ENCODE measurements at places on chromosomes 2 and 18.

DNA sequence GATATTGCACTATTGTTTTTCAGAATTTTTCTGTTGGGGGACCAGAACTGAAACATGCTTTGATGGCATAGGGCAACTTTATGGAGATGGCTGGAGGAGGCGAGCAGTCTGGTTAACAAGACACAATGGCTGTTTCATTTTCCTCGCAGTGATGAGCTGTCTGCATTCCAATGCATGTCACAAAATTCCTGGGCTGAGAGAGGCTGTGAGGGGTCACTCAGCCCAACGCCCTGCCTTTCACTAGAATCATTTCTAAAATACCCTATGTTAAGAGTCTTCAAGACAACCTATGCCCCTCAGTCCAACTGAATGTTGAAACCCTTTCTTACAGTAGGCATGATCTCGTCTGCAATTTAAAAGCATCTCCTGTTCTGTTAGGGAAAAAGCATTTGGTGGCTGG, 1090.0 kb downstream of the BCL11A start:
- DNase-seq, result no peak

DNA sequence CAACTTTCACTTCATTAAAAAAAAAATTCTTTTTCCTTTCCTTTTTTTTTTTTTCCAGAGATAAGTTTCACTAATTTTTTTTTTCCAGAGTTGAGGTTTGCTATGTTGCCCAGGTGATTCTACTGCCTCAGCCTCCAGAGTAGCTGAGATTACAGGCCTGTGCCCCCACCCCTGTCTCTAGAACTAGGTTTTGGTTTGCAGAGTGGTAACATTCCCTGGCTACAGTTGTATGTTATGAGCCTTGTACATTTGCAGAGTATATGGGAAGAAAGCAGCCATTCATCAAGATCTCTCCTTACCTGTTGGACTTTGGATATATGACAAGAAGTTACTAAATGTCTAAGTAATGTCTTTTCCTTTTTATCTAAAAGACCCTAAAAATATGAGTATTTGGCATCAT, 298.4 kb downstream of the MYCN start:
- no peak for DNase-seq

- no peak for DNase-seq
Measured at GRCh38 chr2:215218587-215219577, 80.5 kb upstream of the ABCA12 start.

DNA sequence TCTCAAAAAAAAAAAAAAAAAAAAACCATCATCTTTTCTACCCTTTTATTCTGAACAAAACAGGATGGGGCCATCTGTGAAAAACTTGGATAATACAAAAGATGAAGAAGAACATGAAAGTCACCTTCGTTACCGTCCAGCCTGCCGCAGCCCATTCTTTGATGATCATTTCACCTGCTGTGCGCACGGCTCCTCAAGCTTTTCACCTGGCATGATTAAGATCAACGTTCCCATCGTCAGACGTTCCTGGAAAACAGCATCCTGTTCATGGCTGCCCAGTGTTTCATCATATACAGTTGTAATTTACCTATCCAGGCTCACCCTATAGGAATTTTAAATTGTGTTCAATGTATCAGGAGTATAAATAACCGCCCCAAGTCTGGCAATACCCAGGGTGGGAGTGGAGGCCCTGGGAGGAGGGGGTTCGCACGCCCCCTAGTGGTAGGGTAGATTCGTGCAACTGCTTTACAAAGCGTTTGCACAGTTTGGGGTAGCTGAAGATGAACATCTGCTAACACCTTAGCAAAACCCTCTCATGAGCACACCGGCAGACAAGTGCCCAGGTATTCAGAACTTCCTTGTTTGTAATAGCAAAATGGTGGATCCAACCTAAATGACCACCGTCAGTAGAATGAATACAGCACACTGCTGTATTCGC, 49.0 kb upstream of the GLI2 start:
- DNase-seq, result no peak

DNA sequence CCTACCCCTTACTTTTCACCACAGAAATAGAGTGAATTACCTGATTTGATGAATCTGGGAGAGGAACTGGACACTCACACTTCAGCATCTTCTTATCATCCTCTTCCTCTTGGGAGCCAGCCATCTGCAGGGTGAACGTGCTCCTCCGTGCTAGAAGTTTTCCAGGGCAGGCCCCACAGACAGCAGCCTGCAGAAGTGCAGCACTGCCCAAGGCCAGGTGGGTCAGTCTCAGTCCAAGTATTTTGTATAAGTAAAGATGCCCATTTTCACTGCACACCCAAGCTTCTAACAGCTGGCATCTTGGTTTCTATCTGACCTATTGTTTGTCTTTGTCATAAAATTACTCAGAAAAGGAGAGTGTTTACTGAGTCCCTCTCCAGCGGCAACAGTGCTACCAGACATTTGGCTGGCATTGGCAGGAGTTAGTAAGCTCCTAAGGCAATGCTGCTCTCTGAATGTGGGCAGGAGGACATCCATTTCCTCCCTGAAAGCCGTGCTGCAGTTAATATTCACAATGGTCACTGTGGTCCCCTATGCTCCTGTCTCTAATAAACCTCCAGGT, 222.6 kb upstream of the CTAGE1 start:
- DNase-seq, result no peak

All from fibroblast of skin of scalp (primary cell).